ENCODE measurements at places on chromosomes 2 and 18. TPM values are rescaled to one million over a fixed set of nuclear protein-coding genes. Genes with fewer than 3 reads are reported as not detected.

COLEC12 gene
- total RNA-seq = not detected

RAB6C gene
- not detected for total RNA-seq

HAAO gene
- total RNA-seq = 0.68 TPM

TMEM37 gene
- total RNA-seq = not detected

- H3K27ac ChIP-seq = no peak overlapping the region
- H3K27me3 ChIP-seq = no peaks in the 10 kb centered on the region
- H3K4me1 ChIP-seq = no peaks in the 10 kb centered on the region
- peaks cover 13% of the 10 kb centered on the region for H3K36me3 ChIP-seq
Measured at GRCh38 chr2:159773886-159774285, 24.1 kb downstream of the CD302 start.

GRCh38 chr18:79401494-79402208 lies 5.9 kb downstream of the NFATC1 start:
- peak overlapping the region; percentile 85 for H3K27ac ChIP-seq
- H3K36me3 ChIP-seq = peaks cover 2% of the 10 kb centered on the region
- H3K4me1 ChIP-seq = peaks cover 79% of the 10 kb centered on the region
- DNase-seq = no peak

GRCh38 chr18:32173654-32174053 lies 16.2 kb upstream of the MEP1B start:
- no peaks in the 10 kb centered on the region for H3K4me1 ChIP-seq
- no peak for DNase-seq
- no peak overlapping the region for H3K4me3 ChIP-seq
- no peaks in the 10 kb centered on the region for H3K27me3 ChIP-seq
- no peaks in the 10 kb centered on the region for H3K36me3 ChIP-seq

DNA sequence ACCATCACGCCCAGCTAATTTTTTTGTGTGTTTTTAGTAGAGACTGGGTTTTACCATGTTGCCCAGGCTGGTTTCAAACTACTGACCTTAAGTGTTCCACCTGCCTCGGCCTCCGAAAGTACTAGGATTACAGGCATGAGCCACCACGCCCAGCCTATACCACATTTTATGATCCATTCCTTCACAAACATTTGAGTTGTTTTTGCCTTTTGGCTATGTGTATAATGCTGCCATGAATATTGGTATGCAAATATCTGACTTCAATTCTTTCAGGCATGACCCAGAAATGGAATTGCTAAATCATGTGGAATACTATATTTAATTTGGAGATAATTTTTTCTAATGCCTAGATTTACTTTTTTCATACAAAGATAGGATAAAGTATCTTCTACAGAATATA lies 68.6 kb downstream of the TTC27 start:
- no peaks in the 10 kb centered on the region for H3K27me3 ChIP-seq
- DNase-seq = no peak
- H3K36me3 ChIP-seq = no peaks in the 10 kb centered on the region
- no peaks in the 10 kb centered on the region for H3K4me1 ChIP-seq

DNA sequence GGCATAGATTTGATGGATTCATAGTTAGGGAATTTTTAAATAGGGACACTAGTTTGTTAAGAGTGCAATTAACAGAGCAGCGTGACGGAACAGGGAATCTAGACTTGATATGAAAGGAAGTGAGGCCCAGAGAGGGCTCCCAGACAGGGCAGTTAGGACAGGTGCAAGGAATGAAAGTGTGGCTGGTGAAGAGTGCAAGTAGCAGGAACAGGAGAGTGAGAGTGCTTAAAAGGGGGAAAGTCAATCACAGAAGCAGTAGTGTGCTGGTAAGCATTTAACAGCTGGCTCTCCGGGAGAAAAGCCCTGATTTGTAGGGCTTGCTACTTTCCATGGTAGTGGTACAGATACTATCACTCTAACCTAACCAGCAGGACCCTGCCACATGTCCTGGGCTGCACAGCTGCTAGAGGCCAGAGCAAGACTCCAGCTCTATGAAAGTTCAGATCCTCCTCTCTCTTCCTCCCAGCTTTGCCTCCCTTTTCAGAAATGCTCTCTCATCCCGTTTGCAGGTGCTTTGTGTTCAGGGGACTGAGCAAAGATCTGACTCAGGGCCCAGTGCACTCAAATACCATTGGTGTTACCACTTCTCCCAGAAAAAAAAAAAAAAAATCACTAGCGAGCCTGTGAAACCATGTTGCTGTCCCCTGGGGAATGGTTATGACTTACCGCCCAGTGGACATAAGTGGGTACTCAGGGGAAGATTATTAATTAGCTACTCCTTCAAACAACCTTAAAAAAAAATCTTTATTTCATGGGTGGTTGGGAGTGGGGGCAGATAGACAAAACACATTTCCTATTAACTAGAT lies 18.1 kb upstream of the GCFC2 start:
- H3K36me3 ChIP-seq = no peaks in the 10 kb centered on the region
- H3K27me3 ChIP-seq = peaks cover 3% of the 10 kb centered on the region
- no peak overlapping the region for H3K27ac ChIP-seq
- H3K4me3 ChIP-seq = no peak overlapping the region

- H3K27me3 ChIP-seq = peaks cover 2% of the 10 kb centered on the region
- no peak overlapping the region for H3K27ac ChIP-seq
- no peak overlapping the region for H3K4me3 ChIP-seq
- H3K36me3 ChIP-seq = no peaks in the 10 kb centered on the region
Measured at GRCh38 chr18:5601188-5601624, 57.4 kb upstream of the EPB41L3 start.

GRCh38 chr2:232951891-232952290 lies 61.2 kb downstream of the NGEF start:
- H3K27me3 ChIP-seq = no peaks in the 10 kb centered on the region
- H3K4me1 ChIP-seq = no peaks in the 10 kb centered on the region
- H3K36me3 ChIP-seq = no peaks in the 10 kb centered on the region
- no peak overlapping the region for H3K27ac ChIP-seq
- H3K4me3 ChIP-seq = no peak overlapping the region

DNA sequence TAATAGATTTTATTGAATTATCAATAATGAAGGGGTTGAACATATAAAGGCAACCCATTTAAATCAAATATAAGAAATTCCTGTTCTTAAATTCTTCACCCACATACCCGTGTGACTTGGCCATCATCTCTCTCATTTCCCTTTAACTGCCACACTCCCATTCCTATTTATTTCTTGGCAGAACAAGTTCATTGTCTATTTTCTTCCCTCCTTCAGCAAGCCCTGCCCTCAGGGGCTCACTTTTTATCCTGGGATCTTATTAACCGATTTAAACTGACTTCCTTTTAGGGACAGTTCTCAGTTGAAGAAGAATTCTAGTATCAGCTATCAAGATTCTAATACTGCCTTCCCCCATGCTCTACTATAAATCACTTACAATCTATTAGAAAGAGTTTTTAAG lies 123.2 kb downstream of the FTCDNL1 start:
- no peaks in the 10 kb centered on the region for H3K36me3 ChIP-seq
- H3K4me3 ChIP-seq = no peak overlapping the region
- H3K4me1 ChIP-seq = no peaks in the 10 kb centered on the region
- peaks cover 2% of the 10 kb centered on the region for H3K27me3 ChIP-seq

GRCh38 chr2:160075171-160075570 lies 12.8 kb upstream of the PLA2R1 start:
- H3K36me3 ChIP-seq = no peaks in the 10 kb centered on the region
- H3K27me3 ChIP-seq = peaks cover 4% of the 10 kb centered on the region
- no peak overlapping the region for H3K27ac ChIP-seq
- no peak for DNase-seq

DNA sequence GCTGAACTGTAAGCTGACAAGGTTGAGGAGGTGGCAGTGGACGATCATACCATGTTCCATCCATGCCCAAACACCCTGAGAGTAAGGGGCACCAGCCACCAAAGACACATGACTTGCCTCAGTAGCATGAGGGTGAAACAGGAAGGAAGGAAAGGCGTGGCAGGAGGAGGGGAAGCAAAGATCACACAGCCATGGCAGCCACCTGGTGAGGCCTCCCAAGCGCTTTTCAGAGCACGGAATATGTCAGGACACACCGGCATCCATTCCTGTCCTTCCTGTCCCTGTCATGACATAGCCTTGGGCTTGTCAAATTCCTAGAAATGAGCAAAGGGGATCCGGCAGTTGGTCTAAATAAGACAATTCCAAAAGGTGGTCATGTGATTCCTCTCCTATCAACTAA lies 118.7 kb downstream of the MYO5B start:
- no peak overlapping the region for H3K27ac ChIP-seq
- H3K36me3 ChIP-seq = no peaks in the 10 kb centered on the region
- no peak for DNase-seq
- H3K27me3 ChIP-seq = no peaks in the 10 kb centered on the region
- no peaks in the 10 kb centered on the region for H3K4me1 ChIP-seq

Measured in natural killer cell (primary cell).